ENCODE measurements at places on chromosomes 13 and 19.

DNA sequence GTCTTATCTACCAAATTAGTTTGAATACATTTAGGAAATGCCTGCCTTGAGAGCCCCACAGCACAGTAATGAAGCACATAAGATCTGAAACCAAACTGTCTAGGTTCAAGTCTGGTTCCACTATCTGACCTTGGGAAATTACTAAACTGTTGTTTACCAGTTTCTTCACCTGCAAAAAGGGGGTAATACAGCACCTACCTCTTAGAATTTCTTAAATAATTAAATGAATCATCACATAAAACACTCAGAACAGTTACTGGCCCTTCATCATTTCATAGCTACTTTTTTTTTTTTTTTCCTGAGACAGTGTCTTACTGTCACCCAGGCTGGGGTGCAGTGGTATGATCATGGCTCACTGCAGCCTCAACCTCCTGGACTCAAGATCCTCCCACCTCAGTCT, 59.6 kb downstream of the USP12 start:
- no peak for DNase-seq

GRCh38 chr19:2270423-2271233, 11.3 kb downstream of the PEAK3 start:
- DNase-seq, result peak; percentile 91

GRCh38 chr13:111280681-111281585, 39.5 kb upstream of the TEX29 start:
- DNase-seq, result no peak

GRCh38 chr19:39941615-39942365, 7.4 kb upstream of the FCGBP start:
- DNase-seq, result no peak

DNA sequence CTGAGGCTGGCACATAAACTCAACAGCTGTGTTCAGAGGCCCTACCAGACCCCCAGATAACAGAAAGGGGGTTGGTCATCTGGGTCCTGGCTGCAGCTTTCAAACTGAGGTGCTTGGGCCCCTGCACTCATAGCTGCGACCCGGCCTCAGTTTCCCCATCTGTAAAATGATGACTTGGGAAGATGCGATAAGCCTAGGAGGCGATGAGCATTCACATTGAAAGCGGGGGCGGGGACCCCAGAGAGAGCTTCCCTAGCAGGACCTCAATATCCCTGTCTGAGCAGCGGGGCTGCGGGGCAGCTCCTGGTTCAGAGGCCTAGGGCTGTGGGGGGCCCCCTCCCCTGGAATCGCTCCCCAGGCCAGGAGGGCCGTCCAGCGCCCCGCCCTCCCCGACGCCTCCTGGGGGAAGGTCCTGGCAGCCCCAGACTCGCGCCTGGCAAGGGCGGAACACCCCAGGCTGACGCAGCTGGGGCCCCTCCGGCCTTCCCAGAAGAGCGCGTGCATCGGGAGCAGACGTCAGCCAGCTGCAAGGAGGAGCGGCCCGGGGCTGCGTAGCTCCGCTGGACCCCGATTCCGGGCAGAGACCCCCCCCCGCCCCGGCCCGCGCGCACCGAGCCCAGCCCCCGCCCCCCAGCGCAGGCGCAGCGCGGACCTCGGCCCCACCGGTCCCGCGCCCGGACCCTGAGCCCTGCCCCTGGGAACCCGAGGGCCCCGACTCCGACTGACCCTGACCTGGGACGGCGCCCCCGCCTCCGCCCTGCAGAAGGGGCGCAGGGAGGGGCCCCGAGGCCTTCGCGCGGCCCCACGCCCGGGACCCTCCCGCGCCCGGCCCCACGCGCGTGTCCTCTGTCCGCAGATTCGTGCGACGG, 3.5 kb downstream of the FSTL3 start:
- peak; percentile 88 for DNase-seq

DNA sequence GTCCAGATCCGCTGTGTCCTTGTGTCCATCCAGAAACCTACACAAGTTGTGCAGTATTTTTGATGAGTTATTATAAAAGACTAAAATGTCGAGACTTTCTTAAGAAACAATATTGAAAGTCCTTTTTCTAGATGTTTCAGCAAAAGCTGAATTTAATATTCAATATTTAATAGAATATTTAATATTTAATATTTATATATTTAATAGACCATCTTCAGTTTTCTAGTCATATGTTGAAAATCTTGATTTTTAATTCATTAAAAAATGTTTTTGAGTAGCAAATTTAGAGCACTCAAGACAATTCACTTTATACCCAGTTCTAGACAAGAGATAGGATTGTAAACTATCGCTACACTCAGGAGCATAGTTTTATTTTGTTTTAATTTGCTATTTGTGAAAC, 447.8 kb downstream of the SLITRK5 start:
- no peak for DNase-seq

DNA sequence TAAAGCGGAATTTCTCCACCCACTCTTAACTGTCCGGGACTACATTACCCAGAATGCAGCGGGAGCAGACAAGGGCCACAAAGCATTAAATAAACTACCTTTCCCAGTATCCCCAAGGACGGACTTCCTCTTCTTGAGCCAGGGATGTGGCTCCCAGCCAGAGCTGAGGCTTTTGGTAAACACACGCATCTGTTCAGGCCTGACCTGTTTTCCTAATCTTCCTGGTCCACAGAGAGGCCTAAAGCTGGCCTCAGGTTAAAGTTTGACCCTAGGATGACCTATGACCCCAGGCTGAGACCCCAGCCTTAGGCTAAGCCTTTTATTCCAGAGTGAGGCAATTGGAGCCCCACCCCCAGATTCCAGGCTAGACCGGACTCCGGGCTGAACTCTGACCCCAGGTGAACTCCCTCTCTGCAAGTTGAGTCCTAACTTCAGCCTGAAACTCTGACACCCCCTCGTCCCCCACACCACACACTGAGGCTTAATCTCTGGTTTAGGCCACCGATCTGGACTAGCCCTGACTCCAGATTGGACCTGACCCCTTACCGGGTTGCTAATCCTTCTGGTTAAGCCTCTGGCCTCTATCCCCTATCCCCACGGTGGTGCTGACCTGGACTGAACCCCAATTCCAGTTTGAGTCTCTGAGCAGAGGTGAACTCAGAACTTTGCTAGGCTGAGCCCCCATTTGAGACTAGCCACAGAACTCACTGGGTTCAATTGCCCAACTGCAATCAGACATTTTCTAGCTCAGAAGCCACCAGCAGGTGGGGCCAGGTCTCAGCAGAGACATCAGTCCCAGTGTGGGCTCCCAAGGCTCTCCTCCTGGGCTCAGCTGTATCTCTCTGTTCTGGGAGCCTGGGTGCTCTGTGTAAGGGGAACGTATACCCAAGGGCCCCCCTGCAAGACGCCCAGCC, 750 bp upstream of the GPR108 start:
- peak; percentile 95 for DNase-seq

- peak; percentile 35 for DNase-seq
These were observed 281.4 kb downstream of the LHFPL6 start for GRCh38 chr13:39321574-39321973.

- no peak for DNase-seq
These were observed 40.9 kb downstream of the ATP7B start for GRCh38 chr13:51970349-51970748.

GRCh38 chr19:41565379-41565720, 10.6 kb upstream of the CEACAM21 start:
- DNase-seq, result no peak

DNA sequence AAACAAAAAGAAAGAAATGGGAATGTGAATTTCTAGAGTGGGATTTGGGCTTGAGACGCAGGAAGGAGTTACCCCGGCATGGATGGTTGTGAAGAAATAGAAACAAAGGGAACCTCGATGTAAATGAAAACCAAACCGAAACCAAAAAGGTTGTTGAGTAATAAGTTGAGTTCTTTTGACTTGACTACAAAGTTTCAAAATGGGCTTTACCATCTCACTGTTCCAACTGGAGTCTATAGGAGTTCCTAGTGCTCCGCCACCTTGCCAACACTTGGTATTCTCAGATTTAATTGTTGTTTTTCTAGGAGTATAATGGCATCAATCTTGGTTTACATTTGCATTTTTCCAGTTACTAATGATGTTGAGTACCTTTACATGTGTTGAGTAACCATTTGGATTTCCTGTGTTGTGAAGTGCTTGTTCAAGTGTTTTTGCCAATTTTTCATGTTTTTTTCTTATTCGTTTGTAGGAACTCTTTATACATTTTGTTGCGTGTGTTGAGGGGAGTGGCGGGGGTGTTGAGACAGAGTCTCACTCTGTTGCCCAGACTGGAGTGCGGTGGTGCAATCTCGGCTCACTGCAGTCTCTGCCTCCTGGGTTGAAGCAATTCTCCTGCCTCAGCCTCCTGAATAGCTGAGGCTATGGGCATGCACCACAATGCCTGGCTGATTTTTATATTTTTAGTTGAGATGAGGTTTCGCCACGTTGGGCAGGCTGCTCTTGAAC, 9.2 kb downstream of the UBE2S start:
- no peak for DNase-seq
